ENCODE measurements at places on chromosomes 2 and 18. TPM values are rescaled to one million over a fixed set of nuclear protein-coding genes. Genes with fewer than 3 reads are reported as not detected.

GNAL gene
- total RNA-seq: 1.5 TPM

AKAIN1 gene
- not detected for total RNA-seq

SLC4A5 gene
- total RNA-seq: 1.7 TPM

IGFBP5 gene
- total RNA-seq: 5.1 TPM

TMEM178A gene
- total RNA-seq: 1.0 TPM

PPP1R1C gene
- not detected for total RNA-seq

ZNF892 gene
- 4.4 TPM for total RNA-seq

CLASP1 gene
- total RNA-seq: 25.3 TPM

SLC23A3 gene
- 0.25 TPM for total RNA-seq

SCN3A gene
- total RNA-seq: not detected

SERPINB5 gene
- not detected for total RNA-seq

AQP12B gene
- total RNA-seq: not detected

SRD5A2 gene
- not detected for total RNA-seq

ADD2 gene
- total RNA-seq: 0.05 TPM

COL4A3 gene
- 4.2 TPM for total RNA-seq

HTRA2 gene
- 21.3 TPM for total RNA-seq

TMEM200C gene
- total RNA-seq: not detected

MAB21L4 gene
- total RNA-seq: not detected

TRPM8 gene
- not detected for total RNA-seq

MAP2 gene
- total RNA-seq: 5.8 TPM

VWA3B gene
- total RNA-seq: not detected

ATP6V1B1 gene
- total RNA-seq: 0.12 TPM

AFF3 gene
- total RNA-seq: 0.05 TPM

KCNIP3 gene
- total RNA-seq: 14.2 TPM

UGT1A10 gene
- total RNA-seq: not detected

COL3A1 gene
- 10,756 TPM for total RNA-seq

MAP4K3 gene
- 28.5 TPM for total RNA-seq

SIX3 gene
- total RNA-seq: not detected

FAM110C gene
- total RNA-seq: not detected

CHST9 gene
- total RNA-seq: not detected

TCF7L1 gene
- 6.7 TPM for total RNA-seq

PROM2 gene
- 0.25 TPM for total RNA-seq

ASB18 gene
- total RNA-seq: not detected

EIPR1 gene
- 14.8 TPM for total RNA-seq

MEIS1 gene
- 8.1 TPM for total RNA-seq

C2orf72 gene
- total RNA-seq: 0.19 TPM

LIMS3 gene
- total RNA-seq: 7.2 TPM

ARHGAP25 gene
- 3.2 TPM for total RNA-seq

IL36G gene
- total RNA-seq: not detected

SERPINB11 gene
- not detected for total RNA-seq

C2orf69 gene
- total RNA-seq: 7.3 TPM

MYL12A gene
- 370 TPM for total RNA-seq

CNGA3 gene
- total RNA-seq: not detected

C18orf54 gene
- 1.9 TPM for total RNA-seq

ADCYAP1 gene
- 1.7 TPM for total RNA-seq

SUPT7L gene
- 10.0 TPM for total RNA-seq

RNF25 gene
- total RNA-seq: 12.5 TPM

EML6 gene
- 0.20 TPM for total RNA-seq

ERFE gene
- 3.9 TPM for total RNA-seq

MERTK gene
- 0.64 TPM for total RNA-seq

ATOH8 gene
- 31.2 TPM for total RNA-seq

G6PC2 gene
- not detected for total RNA-seq
